ENCODE measurements at places on chromosomes 7 and 10.

GRCh38 chr7:93690021-93690420 lies 115.5 kb upstream of the CALCR start:
- no peak for DNase-seq

DNA sequence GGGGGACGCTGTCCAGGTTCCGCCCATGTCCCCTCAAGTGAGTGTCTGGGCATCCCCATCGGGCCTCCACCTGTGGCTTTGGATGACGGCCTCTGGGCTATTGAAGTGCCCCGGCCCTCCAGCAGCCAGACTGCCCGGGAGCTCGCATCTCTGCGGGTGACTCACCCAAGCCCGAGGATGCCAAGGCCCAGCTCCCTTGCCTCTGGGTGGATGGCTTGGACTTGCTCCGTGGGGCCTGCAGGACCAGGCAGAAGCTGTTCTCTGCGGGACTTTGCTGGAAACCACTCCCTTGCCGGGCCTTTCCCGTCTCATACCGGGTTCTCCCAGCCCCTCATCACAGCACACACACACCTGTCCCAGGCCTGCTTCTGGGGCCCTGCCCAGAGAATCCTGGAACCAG lies 22.4 kb downstream of the DPYSL4 start:
- no peak for DNase-seq

GRCh38 chr7:44971188-44971901 lies 7.5 kb downstream of the MYO1G start:
- no peak for DNase-seq

- DNase-seq = no peak
Observed at GRCh38 chr10:26571655-26572054, 125.8 kb upstream of the PDSS1 start.

DNA sequence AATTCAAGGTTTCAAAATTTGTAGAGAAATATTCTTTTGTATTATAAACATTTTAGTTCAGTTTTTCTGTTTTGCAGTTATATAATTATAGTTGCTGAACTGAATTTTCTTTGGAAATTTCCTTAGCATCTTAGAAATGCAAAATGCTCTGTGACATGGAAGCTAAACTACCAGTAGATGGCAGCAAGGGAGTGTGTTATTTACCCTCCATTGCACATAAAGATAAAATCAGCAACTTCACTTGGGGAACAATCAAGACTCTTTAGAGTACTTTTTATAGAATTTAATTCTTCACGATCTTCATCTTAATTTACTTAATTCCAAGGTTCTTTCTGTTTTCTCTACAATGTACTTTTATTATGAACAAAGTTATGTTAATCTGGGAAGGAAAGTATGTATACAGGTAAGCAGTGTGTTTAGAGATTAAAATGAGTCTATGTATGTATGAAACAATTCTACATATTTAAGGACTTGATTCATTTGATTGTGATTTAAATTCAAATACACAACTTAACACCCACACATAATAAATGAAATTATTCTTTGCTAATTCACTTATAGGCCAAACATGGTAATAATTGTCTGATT lies 404.2 kb downstream of the THSD7A start:
- DNase-seq = peak; percentile 57

DNA sequence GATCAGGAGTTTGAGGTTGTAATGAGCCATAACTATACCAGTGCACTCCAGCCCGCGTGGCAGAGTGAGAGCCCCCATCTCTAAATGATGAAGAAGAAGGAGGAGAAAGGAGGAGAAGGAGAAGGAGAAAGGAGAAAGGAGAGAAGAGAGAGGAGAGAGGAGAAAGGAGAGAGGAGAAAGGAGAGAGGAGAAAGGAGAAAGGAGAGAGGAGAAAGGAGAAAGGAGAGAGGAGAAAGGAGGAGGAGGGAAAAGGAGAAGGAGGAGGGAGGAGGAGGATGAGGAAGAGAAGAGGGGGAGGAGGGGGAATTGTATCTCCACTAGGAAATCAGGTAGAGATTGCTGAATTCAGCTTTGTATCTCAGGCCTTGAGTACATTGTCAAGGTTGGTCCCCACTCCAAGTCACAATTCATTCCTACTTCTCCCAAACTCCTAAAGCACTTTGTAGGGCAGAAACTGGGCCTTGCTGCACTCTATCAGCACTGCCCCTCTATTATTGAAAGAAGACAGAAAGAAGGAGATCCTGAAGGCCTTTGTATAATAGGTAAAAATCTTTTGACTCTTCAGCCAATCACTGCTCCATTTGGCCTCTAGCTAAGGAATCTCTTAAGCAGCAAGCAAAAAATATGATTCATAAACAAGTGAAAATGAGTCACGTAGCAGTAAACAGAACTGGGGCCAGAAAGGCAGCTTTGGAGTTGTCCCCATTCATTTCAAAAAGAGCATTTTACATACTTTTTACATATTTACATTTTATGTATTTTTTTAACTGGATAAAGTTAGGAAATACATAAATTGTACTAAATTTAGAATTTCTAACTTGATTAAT lies 178.0 kb downstream of the IMMP2L start:
- DNase-seq = no peak

- DNase-seq = no peak
Observed at GRCh38 chr10:58424176-58424575, 39.0 kb downstream of the TFAM start.

DNA sequence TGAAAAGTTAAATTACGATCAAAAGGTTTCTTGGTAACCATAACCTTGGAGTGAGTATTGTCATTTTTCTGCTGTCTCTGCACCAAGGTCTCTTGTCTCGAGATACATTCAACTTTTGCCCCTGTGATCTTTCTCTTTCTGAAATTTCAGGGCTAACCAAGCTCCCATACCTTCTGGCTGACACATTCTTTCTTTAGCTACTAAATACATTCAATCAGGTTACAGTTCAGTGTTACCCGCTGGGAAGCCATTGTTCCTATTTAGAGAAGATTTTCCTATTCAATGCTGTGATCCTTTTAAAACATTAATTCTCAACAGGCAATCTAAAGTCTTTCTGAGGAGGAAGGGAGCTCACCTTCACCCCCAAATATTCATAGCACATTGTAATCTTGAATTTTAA lies 22.9 kb upstream of the DMTF1 start:
- DNase-seq = no peak

GRCh38 chr10:4338768-4339167 lies 487.2 kb upstream of the AKR1E2 start:
- no peak for DNase-seq

GRCh38 chr10:109820620-109821405 lies 102.5 kb downstream of the XPNPEP1 start:
- no peak for DNase-seq
